ENCODE measurements at places on chromosomes 6 and 20. TPM values are rescaled to one million over a fixed set of nuclear protein-coding genes. Genes with fewer than 3 reads are reported as not detected.

Gene NAPB
- 25.0 TPM for polyA plus RNA-seq

Gene ARHGAP40
- polyA plus RNA-seq, result 0.79 TPM

Gene KCNQ5
- 0.19 TPM for polyA plus RNA-seq

Gene HLA-DOA
- 3.8 TPM for polyA plus RNA-seq

Gene LY6G6D
- not detected for polyA plus RNA-seq
